ENCODE measurements at places on chromosomes 7 and 10.

DNA sequence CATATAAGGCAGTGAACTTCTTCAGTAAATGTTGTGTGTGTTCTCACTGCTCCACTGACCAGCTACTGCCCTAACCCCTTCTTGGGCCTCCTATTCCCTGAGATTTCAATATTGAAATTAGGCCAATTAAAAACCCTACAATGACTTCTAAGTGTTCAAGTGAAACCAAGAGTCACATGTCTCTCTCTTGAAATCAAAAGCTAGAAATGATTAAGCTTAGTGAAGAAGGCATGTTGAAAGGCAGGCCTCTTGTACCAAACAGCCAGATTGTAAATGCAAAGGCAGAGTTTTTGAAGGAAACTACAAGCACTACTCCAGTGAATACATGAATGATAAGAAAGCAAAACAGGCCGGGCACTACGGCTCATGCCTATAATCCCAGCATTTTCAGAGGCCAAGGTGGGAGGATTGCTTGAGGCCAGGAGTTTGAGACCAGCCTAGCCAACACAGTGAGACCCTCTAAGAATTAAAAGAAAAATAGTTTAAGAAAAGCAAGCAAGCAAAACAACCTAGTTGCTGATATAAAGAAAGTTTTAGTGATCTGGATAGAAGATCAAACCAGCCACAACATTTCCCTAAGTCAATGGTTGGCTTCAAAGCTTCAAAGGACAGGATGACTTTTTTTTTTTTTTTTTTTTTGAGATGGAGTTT is 22.3 kb downstream of the BRAF start:
- DNase-seq = no peak
- no peaks in the 10 kb centered on the region for H3K36me3 ChIP-seq
- no peaks in the 10 kb centered on the region for H3K27me3 ChIP-seq
- no peak overlapping the region for H3K27ac ChIP-seq
- H3K4me1 ChIP-seq = no peaks in the 10 kb centered on the region
- no peak overlapping the region for H3K4me3 ChIP-seq

- H3K36me3 ChIP-seq = no peaks in the 10 kb centered on the region
- no peaks in the 10 kb centered on the region for H3K4me1 ChIP-seq
- DNase-seq = no peak
Measured at GRCh38 chr10:30963992-30964930, 67.4 kb downstream of the ZNF438 start.

DNA sequence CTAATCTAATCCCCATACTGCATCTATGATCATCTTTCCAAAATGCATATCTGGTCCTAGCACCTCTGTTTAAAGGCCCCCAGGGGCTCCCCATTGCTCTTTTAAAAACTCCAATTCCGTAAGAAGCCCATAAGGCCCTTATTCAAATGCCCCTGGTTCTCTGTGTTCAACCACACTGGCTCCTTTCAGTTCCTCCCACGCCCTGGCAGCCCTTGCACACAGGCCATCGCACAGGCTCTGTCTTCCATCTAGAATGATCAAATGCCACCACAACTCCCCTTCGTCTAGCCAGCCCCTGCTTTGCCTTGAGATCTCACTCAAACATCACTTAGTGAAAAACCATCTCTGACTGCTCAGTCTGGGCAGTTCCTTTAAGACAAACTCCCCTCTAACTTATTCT is 112.9 kb upstream of the LYZL2 start:
- H3K27ac ChIP-seq = no peak overlapping the region
- H3K4me1 ChIP-seq = peaks cover 2% of the 10 kb centered on the region
- H3K27me3 ChIP-seq = no peaks in the 10 kb centered on the region
- no peak overlapping the region for H3K4me3 ChIP-seq
- no peak for DNase-seq

DNA sequence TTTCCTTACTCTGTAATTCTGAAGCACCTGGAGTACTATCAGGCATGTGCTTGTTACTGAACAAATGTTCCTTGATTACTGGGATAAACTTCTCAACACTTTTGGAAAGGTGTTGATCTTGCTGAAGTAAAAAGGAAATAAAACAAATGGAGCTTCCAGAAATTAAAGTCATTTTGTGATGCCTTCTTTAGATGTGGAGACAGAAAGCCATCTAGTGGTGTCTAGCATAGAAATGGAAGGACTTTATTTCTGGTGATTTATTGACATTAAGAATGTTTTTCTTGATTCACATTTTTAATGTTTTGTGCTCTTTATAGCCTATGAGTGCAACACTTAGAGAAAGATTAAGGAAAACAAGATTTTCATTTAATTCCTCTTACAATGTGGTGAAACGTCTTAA is 1.4 kb downstream of the SFR1 start:
- H3K27ac ChIP-seq = no peak overlapping the region
- peak; percentile 25 for DNase-seq
- H3K4me1 ChIP-seq = peaks cover 1% of the 10 kb centered on the region
- H3K36me3 ChIP-seq = peaks cover 23% of the 10 kb centered on the region
- H3K4me3 ChIP-seq = peak overlapping the region; percentile 91

DNA sequence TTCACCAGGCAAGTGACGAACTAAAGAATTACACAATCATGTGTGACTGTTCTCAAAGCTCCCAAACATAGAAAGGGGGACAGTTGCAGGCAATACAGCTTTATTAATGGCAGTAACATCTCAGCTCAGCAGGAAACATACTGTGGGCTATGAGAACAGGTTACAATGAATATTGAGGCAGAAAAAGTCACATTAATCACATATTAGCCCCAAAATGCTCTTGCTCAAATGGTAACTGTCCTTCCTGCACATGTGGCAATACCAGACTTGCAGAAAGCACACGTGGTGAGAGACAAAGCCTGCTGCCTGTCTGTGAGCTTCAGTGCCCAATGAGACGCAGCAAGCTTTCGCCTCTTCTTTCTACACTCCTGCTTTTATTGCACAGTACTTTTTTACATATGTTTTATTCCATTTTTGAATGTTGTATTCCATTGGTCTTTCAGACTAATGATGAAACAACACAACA is 104.9 kb upstream of the ACBD5 start:
- no peaks in the 10 kb centered on the region for H3K36me3 ChIP-seq
- H3K27ac ChIP-seq = no peak overlapping the region
- DNase-seq = no peak
- H3K4me3 ChIP-seq = no peak overlapping the region

GRCh38 chr7:4246536-4246935 is 435.6 kb upstream of the FOXK1 start:
- H3K27me3 ChIP-seq = no peaks in the 10 kb centered on the region
- H3K36me3 ChIP-seq = no peaks in the 10 kb centered on the region
- no peak overlapping the region for H3K4me3 ChIP-seq
- no peak for DNase-seq

- no peaks in the 10 kb centered on the region for H3K36me3 ChIP-seq
- peaks cover 11% of the 10 kb centered on the region for H3K27me3 ChIP-seq
- no peak for DNase-seq
- H3K27ac ChIP-seq = no peak overlapping the region
Measured at GRCh38 chr10:17548162-17548561, 69.0 kb downstream of the HACD1 start.

GRCh38 chr7:136023134-136023869 is 46.1 kb upstream of the MTPN start:
- no peak overlapping the region for H3K27ac ChIP-seq
- no peaks in the 10 kb centered on the region for H3K4me1 ChIP-seq
- no peak for DNase-seq
- H3K36me3 ChIP-seq = no peaks in the 10 kb centered on the region
- H3K4me3 ChIP-seq = no peak overlapping the region

GRCh38 chr10:75145590-75145989 is 34.1 kb downstream of the SAMD8 start:
- H3K4me3 ChIP-seq = no peak overlapping the region
- DNase-seq = no peak
- H3K4me1 ChIP-seq = peaks cover 4% of the 10 kb centered on the region
- H3K36me3 ChIP-seq = peaks cover 4% of the 10 kb centered on the region
- no peaks in the 10 kb centered on the region for H3K27me3 ChIP-seq

- no peaks in the 10 kb centered on the region for H3K36me3 ChIP-seq
- peaks cover 2% of the 10 kb centered on the region for H3K4me1 ChIP-seq
- H3K4me3 ChIP-seq = no peak overlapping the region
- H3K27me3 ChIP-seq = no peaks in the 10 kb centered on the region
- DNase-seq = no peak
Measured at GRCh38 chr7:138632826-138633602, 68.1 kb downstream of the SVOPL start.

GRCh38 chr10:28429573-28430216 is 103.2 kb upstream of the WAC start:
- DNase-seq = peak; percentile 3
- H3K27ac ChIP-seq = no peak overlapping the region
- H3K36me3 ChIP-seq = no peaks in the 10 kb centered on the region
- H3K4me1 ChIP-seq = no peaks in the 10 kb centered on the region
- no peak overlapping the region for H3K4me3 ChIP-seq

DNA sequence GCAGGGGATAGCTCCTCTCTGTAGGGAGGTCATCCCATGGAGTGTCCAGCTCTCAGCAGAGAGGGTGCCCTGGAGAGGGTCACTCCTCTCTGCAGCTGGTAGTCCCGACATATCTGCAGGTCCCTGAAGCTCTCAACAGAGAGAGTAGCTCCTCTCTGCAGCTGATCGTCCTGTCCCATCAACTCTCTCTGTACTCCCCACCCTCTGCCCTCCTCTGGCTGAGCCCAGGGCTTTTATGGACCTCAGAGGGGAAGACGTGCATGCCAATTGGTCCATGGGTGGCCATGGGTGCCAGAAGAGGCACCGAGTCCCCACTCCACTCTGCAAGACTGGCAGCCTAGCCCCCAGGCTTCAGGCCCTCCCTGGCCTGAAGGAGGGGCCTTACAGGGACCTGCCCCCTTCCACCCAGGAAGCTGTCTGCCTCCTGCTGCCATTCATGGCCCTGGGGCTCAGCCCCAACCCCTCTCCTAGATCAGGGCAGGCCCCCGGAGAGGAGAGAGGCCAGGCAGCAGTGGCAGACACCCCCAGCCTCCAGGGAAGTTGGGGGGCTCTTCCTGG is 9.0 kb upstream of the BLVRA start:
- no peak overlapping the region for H3K4me3 ChIP-seq
- peaks cover 8% of the 10 kb centered on the region for H3K27me3 ChIP-seq
- H3K4me1 ChIP-seq = peaks cover 2% of the 10 kb centered on the region
- no peaks in the 10 kb centered on the region for H3K36me3 ChIP-seq
- H3K27ac ChIP-seq = no peak overlapping the region

GRCh38 chr7:97346349-97346748 is 228.9 kb downstream of the SDHAF3 start:
- H3K27me3 ChIP-seq = no peaks in the 10 kb centered on the region
- H3K4me3 ChIP-seq = no peak overlapping the region
- H3K36me3 ChIP-seq = no peaks in the 10 kb centered on the region
- no peak overlapping the region for H3K27ac ChIP-seq

DNA sequence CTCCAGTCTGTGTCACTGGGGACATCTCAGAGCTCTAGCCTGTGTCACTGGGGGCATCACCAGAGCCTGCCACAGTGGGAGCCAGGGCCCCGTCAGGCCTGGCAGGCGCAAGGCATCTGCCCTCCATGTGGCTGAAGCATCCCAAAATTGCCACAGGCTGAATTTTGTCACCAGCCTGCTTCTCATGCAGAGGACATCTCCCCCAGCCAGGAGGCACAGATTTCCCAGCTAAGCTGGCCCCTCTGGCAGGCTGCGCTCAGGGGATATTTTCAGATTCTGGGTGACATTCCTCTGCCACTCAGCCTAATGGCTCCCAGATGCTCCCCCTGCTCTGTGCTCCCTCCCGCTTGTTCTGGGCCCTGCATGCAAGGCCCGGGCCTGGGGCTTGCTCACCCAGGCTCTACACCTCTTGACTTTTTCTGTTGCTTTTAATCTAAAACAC is 64.6 kb downstream of the COL13A1 start:
- no peaks in the 10 kb centered on the region for H3K36me3 ChIP-seq
- no peaks in the 10 kb centered on the region for H3K27me3 ChIP-seq
- DNase-seq = no peak
- peaks cover 46% of the 10 kb centered on the region for H3K4me1 ChIP-seq
- peak overlapping the region; percentile 64 for H3K4me3 ChIP-seq

- no peak overlapping the region for H3K4me3 ChIP-seq
- no peaks in the 10 kb centered on the region for H3K27me3 ChIP-seq
- DNase-seq = no peak
Measured at GRCh38 chr10:103062854-103063590, 130.1 kb downstream of the NT5C2 start.

DNA sequence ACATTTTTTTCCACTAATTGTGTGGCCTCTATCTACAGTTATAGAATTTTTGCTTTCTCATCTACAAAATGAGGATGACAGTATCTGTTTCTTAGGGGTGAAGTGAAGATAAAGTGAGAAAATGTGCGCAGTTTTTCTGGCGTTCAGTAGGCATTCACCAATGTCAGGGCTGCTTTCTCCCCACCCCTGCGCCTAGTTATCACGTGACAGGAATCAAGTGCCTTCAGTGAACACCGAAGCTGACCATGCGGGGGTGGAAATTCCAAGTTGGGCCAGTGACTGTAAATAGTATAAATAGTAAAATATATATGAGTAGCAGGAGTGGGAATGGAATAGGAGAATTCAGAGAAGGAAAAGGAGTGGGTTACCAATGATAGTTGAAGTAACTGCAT is 77.4 kb downstream of the TAF3 start:
- no peak overlapping the region for H3K4me3 ChIP-seq
- H3K27ac ChIP-seq = no peak overlapping the region
- peaks cover 11% of the 10 kb centered on the region for H3K36me3 ChIP-seq
- DNase-seq = no peak
- peaks cover 2% of the 10 kb centered on the region for H3K4me1 ChIP-seq

DNA sequence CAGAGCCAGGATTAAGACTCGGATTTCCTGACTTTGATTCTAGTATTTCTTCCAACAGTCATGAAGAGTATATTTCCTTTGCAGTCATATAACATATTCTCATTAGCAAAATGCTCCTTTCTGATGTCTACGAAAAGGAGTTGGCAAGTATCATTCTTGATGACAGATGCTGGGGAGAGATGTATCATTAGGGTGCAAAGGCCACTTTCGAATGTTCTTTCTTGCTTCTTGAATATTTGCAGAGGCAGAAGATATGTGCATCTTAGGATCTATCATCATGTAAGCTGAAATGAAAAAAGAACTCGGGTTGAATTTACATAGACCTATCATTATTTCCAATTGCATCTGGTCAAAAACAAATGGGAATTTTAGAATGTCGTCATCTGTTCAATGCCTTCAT is 294.4 kb downstream of the BAMBI start:
- H3K36me3 ChIP-seq = no peaks in the 10 kb centered on the region
- no peak for DNase-seq
- H3K27me3 ChIP-seq = peaks cover 12% of the 10 kb centered on the region
- no peak overlapping the region for H3K27ac ChIP-seq
- H3K4me1 ChIP-seq = peaks cover 2% of the 10 kb centered on the region
- no peak overlapping the region for H3K4me3 ChIP-seq
